Activated T-helper 17 cell treated with anti-CD3 and anti-CD28 coated beads, Interleukin-2, amount 50 U/mL, for 72 hours (primary cell): ENCODE measurements at places on chromosomes 4 and X. TPM values are rescaled to one million over a fixed set of nuclear protein-coding genes. Genes with fewer than 3 reads are reported as not detected.

UGT2B11 gene
- total RNA-seq: not detected

CTAG1A gene
- total RNA-seq: not detected

DNA sequence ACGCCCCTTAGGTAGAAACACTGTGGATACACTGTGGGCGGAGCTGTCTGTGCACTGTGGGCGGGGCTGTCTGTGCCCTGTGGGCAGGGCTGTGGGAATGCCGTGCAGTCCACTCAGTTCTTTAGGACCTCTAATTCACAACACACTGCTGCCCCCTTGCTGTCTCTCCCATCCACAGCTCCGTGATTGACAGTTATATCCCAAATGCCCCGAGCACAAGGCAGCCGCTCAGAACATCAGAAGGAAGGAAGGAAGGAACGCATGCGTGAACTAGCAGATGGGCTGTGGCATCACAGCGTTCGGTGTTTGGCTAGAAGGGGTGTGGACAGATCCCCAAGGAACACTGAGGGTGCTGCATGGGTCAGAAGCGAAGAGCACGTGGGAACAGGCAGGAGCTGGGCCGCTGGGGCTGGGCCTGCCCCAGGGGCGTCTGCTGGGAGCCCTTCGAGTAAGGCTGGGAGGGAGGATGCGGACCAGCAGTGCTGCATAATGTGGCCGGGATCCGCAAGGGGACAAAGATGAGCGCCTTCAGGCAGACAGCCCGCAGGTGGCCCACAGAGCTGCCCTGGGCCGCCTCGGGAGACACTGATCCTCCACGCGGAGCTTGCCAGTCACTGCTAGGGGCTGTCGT, 29.8 kb downstream of the ACOX3 start:
- no peak for ATAC-seq

TBX22 gene
- total RNA-seq: not detected

DNA sequence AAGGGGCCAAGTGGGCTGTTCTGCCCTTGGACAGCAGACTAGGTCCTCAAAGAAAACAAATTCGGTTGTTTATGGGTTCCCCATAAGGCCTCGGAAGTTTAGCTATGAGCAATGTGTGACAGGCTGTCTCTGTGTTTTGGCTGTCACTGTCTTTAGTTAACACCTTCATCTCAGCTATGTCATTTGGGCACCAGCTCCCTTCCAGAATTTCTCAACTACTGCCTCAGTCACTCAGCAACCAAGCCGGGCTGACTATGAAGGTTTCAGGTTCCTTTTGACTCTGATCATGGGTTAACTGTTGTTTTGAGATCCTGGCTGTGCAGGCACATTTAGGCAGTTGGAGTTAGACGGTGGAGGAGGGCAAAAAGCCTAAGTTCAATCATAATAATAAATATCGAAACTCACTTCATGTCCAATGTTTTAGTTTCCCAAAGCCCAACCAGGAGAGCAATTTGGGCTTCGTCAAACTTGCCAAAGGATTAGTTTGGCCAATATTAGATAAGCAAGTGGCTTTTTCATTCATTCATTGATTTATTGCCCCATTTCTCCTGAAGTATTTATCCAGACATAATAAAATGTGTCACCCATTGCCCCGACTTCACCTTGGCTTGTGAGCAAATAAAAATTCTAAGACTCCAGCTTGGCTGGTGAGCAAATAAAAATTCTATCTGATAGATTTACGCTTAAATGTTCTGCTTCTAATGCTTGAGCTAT, 9.1 kb upstream of the PAGE1 start:
- peak; percentile 76 for ATAC-seq

RPGR gene
- total RNA-seq: 7.5 TPM

GRCh38 chrX:69289046-69289792, 124.0 kb upstream of the PJA1 start:
- no peak for ATAC-seq

TREX2 gene
- 2.5 TPM for total RNA-seq

DNA sequence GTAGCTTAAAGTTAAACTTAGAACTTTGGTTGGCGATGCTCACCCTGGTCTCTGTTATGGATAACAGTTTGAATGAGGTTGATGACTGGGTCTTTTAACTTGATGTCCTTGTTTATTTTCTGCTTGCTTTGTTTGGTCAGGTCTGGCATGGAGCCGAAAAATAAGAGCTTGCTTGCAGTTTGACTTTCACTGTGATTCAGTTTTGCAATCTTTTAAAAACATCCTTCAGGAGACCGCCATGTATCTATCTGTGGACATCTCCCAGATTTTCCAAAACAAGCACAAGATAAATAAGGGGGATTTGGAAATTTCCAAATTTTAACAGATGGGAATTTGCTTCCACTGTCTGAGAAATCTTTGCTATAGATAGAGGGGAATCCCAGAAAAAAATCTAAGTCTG, 246.7 kb downstream of the PALLD start:
- no peak for ATAC-seq

FRYL gene
- 83.1 TPM for total RNA-seq

GRCh38 chr4:102675141-102675540, 85.6 kb downstream of the MANBA start:
- ATAC-seq: no peak

- no peak for ATAC-seq
Observed at GRCh38 chr4:180798036-180798577, 1445.1 kb upstream of the TENM3 start.

- ATAC-seq: no peak
Observed at GRCh38 chrX:24594501-24594900, 52.6 kb downstream of the PCYT1B start.

GRCh38 chr4:4784379-4784778, 75.1 kb upstream of the MSX1 start:
- ATAC-seq: no peak

GYPA gene
- total RNA-seq: not detected

DCAF8L2 gene
- not detected for total RNA-seq

GRCh38 chrX:21255032-21255618, 119.1 kb upstream of the CNKSR2 start:
- no peak for ATAC-seq

GRCh38 chr4:4847011-4847410, 12.5 kb upstream of the MSX1 start:
- ATAC-seq: no peak

RTL9 gene
- not detected for total RNA-seq

DNA sequence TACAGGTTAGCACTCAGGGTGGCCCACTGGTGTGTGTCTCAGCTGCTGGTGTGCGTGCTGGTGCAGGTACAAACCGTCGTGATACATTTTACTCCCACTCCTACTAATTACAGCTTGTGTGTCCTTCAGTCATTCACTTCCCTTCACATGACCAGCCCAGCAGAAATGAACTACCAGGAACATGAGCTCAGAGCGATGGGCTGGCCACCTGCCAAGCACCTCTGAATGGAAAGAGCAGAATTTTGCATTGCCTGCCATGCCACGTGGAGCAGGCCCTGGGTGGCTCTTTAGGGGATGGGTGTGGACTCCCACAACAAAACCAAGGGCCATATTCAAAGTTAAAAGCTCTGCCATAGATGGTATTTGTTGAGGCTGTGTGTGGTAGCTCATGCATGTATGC, 58.9 kb upstream of the PGM2 start:
- ATAC-seq: no peak

GRCh38 chr4:108453366-108453765, 167.0 kb upstream of the RPL34 start:
- ATAC-seq: no peak

JADE3 gene
- 0.54 TPM for total RNA-seq

FGF13 gene
- not detected for total RNA-seq

DNA sequence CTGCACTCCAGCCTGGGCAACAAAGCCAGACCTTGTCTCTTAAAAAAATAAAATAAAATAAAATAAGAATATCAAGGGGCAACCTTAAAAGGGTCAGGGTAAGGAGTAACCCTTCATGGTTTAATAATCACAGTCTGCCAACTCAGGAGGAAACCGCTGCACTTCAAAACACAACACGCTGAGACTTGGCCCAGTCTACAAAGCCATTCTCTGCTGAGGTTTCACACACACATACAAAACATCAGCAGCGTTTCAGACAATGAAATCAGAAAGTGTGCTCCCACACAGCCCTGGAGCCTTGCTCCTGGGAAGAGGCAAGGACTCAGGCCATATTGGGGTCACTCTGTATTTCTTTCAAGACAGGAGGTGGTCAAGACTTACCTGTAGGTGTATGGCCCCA, 18.3 kb downstream of the SCARB2 start:
- ATAC-seq: no peak

RAB9B gene
- total RNA-seq: 1.3 TPM

ATP2B3 gene
- not detected for total RNA-seq

GRCh38 chr4:60744767-60745166, 455.4 kb upstream of the ADGRL3 start:
- ATAC-seq: no peak

DNA sequence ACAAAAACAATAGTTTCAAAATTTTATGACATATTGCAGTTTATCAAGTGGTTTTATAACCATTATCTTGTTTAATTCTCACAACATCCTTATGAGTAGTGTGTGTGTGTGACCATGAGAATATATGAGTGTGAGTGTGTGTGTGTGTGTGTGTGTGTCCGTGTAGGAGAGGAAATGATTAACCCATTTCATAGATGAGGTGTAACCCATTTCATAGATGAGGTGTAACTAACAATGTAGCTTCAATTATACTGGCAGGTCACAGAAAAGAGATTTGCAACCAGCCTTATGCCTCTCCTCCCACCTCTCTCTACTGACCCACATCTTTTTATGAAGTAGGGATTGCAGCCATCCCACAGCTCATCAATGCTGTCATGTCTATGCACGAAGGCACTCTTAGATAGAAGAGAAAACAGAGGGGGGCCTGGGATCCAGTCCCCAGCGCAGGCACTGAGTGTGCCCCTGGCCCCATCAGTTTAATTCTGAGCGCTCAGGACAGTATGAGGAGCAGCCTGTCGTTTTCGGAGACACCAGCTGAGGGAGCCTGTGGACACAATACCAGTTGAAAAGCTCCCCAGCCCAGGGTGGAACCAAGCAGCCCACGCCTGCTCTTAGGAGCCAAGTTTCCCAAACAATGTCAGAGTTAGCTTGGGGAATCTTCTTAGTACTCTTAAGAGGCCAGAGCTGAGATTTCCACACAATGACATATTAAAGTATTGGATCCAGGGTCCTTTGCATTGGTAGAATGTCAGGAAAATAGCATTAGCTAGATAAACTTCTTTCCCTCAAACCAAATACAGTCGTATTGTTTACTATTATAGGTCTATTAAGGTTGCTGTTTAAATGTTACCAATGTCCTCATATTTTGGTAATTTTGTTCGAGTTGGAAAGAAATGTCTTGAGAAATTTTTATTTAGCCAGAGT, 88.6 kb downstream of the PALLD start:
- ATAC-seq: peak; percentile 62

ADRA2C gene
- not detected for total RNA-seq

DNA sequence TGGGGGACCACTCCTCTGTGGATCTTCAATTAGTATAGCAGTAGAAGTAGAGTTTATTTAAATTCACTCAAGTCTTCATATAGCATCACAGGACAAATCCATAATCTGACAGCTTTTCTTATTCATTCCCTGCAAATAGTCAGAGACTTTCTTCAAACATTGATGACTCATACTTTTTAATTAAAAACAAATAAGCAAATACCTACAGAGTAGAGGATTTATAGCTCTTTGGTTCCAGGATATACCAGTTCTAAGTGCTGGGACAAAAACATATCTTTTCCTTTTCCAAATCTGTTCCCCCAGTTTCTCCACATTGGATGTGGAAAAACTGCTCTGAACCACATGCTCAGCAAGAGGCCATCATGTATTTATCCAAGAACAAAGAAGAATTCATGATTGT, 24.1 kb downstream of the EMCN start:
- no peak for ATAC-seq

ATP1B4 gene
- total RNA-seq: not detected
